Upper lobe of left lung (tissue), 6 donors: ENCODE measurements at places on chromosomes 11 and 22. TPM values are rescaled to one million over a fixed set of nuclear protein-coding genes. Genes with fewer than 3 reads are reported as not detected.
A peak's percentile ranks its signal among the peaks of the same experiment; 100 is the strongest.

GRCh38 chr22:35258191-35258988 is 1.1 kb downstream of the HMGXB4 start:
- DNase-seq: no peak

GRCh38 chr11:101128571-101129202 is 926 bp downstream of the PGR start:
- peak; percentile 81 for DNase-seq

GRCh38 chr22:49155770-49156580 is 671.7 kb downstream of the BRD1 start:
- no peak for DNase-seq

DNA sequence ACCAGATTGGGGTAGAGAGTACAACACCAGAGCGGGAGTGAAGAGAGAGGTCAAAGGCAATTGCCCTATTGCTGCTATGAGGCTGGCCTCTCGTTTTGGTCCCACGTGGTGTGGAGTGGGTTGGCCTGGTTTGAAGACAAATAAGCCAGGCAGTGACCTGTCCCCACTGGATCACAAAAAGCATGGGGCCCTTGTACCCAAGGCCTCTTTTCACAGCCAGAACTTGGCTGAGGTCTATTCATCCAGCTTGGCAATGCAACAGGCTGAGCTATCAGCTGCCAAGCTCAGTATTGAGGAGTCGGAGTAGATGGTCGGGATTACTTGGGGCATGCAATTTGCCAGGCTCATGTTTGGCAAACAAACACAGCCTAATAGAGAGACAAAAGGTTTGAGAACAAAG is 19.2 kb upstream of the GALNT18 start:
- DNase-seq: no peak

GRCh38 chr11:35419184-35419829 is at the start of gene SLC1A2:
TSS of gene SLC1A2 (minus strand) at chr11:35419558. CDS start at chr11:35418966, 592 bp downstream.
- no peak for DNase-seq

RAG1 gene
- total RNA-seq: 0.44 TPM

NXPE4 gene
- not detected for total RNA-seq

GAB4 gene
- not detected for total RNA-seq

PANX2 gene
- total RNA-seq: 11.1 TPM
